ENCODE measurements at places on chromosomes 7 and 10.

DNA sequence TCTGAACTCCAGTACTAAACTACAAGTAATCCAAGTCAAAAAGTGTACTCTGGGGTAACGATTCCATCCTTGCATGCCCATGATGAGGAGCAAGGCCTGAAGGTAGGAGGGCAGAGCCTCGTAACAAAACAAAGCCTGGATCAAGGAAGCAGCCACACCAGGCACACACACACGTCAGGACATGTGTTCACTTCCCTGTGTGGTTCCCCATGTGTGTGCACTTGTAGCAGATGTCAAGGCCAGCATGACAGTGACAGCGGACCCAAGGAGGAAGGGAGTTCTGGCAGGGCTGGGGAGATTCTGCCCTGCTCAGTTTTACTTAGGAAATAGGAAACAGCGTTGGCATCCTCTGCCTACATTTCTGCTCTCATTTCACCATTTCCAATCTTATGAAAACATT, 92.8 kb downstream of the ALOX5 start:
- DNase-seq, result no peak

DNA sequence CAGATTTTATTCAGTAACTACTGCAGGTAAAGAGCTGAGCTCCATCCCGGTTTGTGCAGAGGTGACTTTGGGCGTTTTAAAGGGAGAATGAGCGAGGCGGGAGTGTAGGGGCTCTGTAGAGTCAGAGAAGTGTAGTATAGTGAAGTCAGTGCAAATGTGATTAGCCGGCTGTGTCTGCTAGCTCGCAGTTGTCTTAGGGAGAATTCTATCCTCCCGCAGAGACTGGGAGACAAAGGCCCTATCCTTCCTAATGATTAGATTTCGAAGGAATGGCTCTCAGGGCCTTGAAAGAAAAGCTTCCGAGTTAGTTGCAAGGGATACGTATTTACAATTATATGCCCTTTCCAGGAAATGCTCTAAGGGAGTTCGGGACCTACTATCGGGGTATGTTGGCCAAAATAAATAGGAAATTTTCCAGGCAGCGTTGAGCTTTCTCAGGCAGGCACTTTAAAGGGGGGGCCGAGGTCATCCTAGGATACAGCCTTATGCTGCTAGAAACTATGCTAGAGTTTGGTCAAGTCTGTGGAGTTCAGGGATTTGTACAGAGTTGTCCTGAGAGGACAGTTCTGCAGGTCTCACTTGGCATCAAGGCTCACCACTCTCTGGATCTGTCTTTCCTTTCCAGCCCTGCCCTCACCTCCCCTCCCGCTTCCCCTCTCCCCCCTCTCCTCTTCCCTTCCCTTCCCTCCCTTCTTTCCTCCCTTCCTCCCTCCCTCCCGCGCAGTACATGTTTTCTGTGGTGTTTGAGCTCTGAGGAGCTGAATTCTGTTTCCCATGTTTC, 825 bp downstream of the MRPL32 start:
- no peak for DNase-seq

DNA sequence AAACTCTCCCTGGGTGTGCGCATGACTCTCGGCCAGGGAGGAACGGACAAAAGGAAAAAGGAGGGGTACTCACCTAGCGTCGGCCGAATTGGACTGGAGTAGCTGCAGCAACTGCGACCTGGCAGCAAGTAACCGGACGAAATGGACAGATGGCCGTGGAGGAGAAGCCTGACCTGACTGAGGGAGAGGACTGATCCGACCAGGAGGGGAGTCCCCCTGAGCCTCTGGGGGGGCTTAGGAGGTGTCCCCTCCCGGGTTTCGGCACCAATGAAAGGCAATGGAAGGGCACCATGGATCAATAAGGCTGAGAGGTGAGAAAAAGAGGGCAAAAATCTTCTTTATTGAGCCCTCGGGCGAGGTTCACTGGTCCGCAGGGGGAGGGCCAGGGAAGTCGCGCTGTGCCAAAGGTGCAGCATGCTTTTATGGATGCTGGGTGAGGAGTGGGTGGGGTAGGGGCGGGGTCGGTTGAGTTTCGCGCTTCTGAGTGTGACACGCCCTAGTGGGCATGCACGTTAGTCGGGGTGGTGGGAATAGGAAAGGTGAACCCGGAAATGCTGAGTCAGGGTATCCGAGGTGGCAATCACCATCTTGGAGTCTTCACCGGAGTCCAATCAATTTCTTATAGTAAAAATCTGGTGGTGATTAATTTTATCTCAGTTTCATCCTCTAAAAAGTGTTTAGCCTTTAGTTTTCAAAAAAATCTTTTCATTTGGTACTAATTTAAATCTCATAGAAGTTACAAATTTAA, 638.5 kb upstream of the DPP6 start:
- no peak for DNase-seq

DNA sequence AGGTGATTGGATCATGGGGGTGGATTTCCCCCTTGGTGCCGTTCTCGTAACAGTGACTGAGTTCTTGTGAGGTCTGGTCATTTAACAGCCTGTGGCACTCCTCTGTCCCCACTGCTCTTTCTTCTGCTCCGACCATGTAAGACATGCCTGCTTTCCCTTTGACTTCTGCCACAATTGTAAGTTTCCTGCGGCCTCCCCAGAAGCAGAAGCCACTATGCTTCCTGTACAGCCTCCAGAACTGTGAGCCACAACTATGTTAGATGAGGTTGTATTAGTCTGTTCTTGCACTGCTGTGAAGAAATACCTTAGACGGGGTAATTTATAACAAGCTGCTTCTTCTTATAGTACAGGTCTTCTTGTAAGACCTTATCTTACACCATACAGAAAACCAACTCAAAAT, 241.7 kb upstream of the KLF14 start:
- no peak for DNase-seq

DNA sequence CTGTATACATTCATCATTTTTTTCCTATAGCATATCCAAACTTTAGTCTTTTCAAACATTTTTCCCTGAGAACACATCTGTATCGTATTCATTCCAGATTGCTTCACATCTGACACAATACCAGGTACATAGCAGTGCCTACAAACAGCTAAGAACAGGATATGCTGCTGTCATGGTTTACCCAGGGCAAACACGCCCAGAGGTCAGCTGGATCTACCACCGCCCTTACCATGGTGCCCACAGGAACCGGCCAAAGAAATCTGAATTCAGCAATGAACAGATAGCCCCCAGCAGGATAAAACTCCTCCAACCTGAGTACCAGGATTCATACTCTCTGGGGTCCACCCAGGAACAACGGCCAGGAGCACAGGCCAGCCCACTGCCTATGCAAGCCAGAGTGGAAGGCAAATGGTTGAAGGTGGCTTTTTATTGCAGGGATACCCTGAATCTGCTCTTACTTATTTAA, 43.0 kb downstream of the TNS3 start:
- DNase-seq, result no peak

- DNase-seq, result no peak
Measured at GRCh38 chr10:3528823-3529403, 256.1 kb downstream of the KLF6 start.

DNA sequence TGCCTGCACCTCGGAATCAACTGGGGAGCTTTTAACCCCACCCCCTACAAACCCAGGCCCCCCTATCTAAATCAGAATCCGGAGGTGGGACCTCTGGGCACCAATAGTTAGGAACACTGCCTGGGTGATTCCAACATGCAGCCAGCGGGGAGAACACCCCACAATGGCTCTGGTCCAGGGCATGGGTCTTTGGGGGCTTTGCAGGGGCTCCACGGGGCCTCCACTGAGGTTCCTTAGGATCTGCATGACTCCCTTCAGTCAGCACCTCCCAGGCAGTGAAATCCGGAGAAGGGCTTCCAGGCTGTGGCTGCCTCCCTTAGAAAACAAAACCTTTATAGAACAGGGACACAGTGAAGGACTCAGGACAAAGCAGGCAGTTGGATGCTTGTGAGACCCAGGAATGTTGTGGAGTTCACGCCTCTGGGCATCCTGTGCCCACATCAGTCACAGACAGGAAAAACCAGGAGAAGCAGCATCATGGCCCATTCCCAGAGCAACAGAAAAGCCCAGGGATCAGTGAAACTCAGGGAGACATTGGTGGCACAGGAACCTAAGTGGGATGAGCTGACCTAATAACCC, 16.5 kb upstream of the AOC1 start:
- DNase-seq, result no peak

- DNase-seq, result no peak
Measured at GRCh38 chr7:15463801-15464666, 97.8 kb downstream of the AGMO start.

GRCh38 chr7:126453104-126453503, 799.6 kb downstream of the GRM8 start:
- no peak for DNase-seq

- DNase-seq, result no peak
Measured at GRCh38 chr7:106562711-106563366, 98.1 kb downstream of the CCDC71L start.

DNA sequence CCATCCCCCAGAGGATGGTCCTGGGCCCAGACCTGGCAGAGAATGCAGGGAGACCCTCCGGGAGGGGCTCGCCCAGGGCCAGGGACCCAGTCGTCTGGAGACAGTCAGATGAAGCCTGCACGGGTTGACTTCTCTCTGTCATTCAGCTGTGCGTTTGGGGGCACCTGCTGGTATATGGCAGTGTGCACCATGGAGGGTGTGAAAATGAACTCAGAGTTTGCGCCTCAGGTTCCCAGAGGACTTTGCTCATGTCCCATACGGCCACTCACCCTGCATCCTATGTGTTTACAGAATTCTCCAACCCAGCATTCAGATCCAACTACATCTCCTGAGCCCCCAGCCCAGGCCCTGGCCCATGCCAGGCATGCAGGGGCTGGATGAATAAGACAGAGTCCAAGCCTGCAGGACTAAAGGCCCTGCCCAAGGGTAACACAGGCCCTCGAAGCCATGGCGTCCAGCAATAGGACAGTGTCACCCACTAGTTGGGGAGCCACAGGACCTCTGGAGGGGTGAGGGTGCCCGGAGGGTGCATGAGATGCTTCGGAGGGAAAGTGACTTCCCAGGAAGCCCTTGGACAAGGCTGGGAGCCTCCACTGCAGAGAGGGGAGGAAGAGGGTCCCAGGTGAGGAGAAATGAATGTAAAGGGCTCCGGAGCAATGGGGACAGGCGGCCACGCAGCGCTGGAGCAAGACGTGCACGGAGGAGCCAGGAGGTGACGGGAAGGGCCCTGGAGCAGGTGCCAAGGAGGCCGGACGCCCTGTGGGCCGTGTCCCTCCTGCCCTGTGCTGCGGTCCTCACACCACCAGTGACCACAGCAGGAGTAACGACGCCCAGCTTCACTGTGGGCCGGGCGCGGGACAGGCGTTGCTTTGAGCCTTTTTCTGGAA, 36.3 kb downstream of the CALML3 start:
- no peak for DNase-seq

GRCh38 chr10:59807629-59808620, 54.7 kb upstream of the MRLN start:
- no peak for DNase-seq

GRCh38 chr7:33471636-33472242, 342.4 kb downstream of the BBS9 start:
- no peak for DNase-seq

DNA sequence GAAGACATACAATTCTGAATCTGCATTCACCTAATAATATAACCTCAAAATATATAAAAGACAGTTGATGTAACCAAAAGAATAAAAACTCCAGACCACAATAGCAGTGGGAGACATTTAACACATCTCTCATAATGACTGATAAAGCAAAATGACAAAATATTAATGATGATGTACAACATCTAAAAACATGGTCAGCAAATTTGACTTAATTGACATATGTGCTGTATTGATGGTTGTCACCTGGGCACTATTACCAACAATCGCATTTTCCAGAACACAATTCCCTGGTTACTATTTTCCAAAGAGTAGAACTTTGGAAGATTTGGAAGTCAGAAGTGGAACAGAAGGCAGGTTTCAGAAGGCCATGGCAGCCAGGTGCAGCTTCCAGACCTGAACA, 899.5 kb upstream of the CELF2 start:
- DNase-seq, result no peak

DNA sequence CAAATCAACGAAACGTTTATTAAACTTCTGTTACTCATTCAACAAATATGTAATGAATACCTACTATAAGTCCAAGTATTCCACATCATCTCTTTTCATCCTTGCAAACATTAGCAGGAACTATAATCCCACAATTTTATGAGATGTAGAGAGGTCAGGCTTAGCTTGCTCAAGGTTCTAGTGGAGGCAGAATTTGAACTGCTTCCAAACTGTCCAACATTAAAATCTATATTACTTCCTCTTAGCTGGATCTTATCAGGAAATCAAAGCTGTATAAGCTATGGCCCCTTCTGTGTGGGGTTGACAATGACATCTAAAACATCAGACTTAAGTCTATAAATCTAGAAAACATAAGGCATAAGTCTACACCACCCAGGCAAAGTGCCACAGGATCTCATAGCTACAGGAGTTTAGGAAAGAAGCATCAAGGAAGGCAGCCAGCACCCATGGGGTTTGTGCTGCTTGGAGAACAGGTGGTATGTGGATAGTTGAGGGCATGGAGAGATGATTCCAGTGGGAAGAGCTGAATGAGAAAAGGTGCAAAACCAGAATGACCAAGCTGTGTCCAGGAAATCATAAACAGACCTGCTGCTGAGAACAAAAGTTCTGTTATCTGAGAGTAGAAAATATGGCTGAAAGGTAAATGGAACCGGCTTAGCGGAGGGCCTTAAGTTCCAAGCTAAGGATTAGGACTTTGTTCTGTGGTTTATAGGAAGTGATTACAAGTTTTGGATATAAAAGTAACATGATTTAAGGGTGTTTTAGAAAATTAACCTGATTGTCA, 34.5 kb downstream of the PAPSS2 start:
- no peak for DNase-seq

DNA sequence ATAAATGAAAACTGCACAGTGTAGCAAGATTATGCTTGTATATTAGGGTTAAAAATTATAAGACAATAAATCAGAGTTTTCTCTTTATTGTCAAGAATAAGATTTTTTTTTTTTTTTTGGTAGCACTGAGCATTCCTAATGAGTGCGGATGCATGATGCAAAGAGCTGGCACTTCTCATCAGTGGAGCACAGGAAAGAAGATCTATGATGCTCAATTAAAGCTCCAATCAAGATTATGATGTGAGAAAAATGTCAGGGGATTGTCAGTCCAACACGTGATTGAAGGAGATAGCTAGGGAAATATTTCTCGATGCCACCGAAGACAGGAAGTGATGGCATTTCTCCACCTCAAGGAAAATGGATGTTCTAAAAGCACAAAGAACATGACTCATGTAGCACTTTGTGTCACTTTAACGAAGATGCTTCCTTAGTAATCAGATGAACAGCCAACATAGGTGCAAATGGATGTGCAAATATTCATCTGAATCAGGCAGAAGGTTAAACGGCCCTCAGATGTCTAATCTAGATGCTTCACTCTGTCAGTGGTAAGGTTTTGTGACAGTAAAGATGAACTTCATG, 240.9 kb downstream of the THSD7A start:
- DNase-seq, result no peak

GRCh38 chr7:11294218-11294617, 320.5 kb downstream of the PHF14 start:
- DNase-seq, result no peak

GRCh38 chr7:91378131-91378530, 113.9 kb downstream of the FZD1 start:
- DNase-seq, result no peak

DNA sequence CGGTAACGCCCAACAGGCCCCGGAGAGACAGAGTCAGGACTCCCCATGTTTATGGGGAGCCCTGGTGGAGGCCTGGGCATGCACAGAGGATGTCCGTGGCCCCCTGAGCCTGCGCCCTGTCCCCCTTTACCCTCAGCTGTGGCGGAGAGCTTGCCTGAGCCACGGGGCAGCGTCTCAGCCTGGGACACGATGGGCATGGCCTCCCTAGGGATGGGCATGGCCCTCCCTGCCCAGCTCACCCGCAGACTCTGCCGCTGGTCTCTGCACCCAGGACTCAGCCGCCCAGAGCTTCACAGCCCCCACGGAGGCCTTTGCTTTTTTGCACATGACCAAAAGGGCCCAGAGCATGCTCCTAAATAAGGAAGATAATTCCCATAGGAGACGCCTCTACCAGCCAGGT, 394.2 kb downstream of the PTPRN2 start:
- no peak for DNase-seq
